ENCODE measurements at places on chromosomes 4 and X. TPM values are rescaled to one million over a fixed set of nuclear protein-coding genes. Genes with fewer than 3 reads are reported as not detected.

ZFP42 gene
- 0.12 TPM for total RNA-seq

HSFX3 gene
- total RNA-seq, result not detected

SLC7A11 gene
- 1.3 TPM for total RNA-seq

RBM46 gene
- 0.11 TPM for total RNA-seq

COL4A5 gene
- 228 TPM for total RNA-seq

DNA sequence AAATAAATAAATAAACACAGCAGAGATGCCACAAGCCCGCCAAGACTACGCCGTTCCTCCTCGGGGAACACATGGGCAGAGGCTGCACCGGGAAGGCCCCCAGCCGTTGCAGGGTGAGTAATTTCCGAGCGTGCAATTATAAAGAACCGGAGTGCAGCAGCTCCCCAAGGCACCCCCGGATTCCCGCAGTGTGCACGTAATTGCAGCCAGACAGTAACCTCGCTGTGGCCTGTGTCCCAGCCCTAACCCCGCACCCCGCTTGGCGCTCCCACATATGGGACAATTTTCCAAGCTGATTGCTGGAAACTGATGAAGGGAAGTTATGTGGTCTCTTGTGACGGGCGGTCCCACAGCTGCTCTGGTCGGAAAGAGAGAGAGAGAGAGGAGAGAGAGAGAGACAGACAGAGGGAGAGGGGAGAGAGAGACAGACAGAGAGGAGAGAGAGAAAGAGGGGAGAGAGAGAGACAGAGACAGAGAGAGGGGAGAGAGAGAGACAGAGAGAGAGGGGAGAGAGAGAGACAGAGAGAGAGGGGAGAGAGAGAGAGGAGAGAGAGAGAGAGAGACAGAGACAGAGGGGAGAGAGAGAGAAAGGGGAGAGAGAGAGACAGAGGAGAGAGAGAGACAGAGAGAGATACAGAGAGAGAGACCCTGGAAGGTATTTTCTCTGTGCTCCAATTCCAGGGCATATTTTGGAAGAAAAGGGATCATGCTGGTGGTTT is 275.4 kb downstream of the SHOX start:
- no peak overlapping the region for H3K27ac ChIP-seq
- H3K36me3 ChIP-seq, result no peaks in the 10 kb centered on the region
- H3K4me3 ChIP-seq, result no peak overlapping the region
- H3K4me1 ChIP-seq, result no peaks in the 10 kb centered on the region
- no peaks in the 10 kb centered on the region for H3K27me3 ChIP-seq

- H3K27ac ChIP-seq, result no peak overlapping the region
- no peaks in the 10 kb centered on the region for H3K36me3 ChIP-seq
- no peaks in the 10 kb centered on the region for H3K27me3 ChIP-seq
- H3K4me1 ChIP-seq, result no peaks in the 10 kb centered on the region
These were observed 50.4 kb downstream of the SHROOM3 start for GRCh38 chr4:76485450-76485849.

- no peaks in the 10 kb centered on the region for H3K4me1 ChIP-seq
- no peak overlapping the region for H3K27ac ChIP-seq
- DNase-seq, result no peak
- no peaks in the 10 kb centered on the region for H3K36me3 ChIP-seq
These were observed 92.5 kb upstream of the SLC34A2 start for GRCh38 chr4:25563071-25563564.

GRCh38 chr4:100190643-100191600 is 654 bp upstream of the DDIT4L start:
- H3K27me3 ChIP-seq, result no peaks in the 10 kb centered on the region
- peak overlapping the region; percentile 64 for H3K4me3 ChIP-seq
- H3K4me1 ChIP-seq, result peaks cover 12% of the 10 kb centered on the region
- H3K27ac ChIP-seq, result no peak overlapping the region

DNA sequence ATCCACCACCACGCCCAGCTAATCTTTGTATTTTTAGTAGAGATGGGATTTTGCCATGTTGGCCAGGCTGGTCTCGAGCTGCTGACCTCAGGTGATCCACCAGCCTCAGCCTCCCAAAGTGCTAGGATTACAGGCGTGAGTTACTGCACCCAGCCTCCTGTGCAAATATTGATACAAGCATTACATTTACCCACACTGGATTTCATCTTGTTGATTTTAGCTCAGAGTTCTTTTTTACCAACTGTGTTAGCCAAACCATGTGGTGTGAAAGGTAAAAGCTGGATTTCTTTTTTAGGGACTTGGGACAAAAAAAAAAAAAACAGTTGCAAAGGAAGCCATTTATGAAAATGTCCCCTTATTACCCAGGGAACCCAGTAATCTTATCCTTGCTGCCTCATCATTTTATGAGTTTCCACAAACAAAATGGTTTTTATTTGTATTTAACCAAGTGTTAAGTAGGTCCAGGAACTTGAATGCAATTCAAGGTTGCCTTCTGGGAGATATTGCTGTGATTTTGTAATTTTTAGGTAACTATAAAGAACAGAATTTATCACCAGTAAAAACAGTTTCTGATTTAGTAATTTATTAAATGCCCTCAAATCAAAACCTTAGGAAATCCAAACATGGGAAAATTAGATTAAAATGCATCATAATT is 202.5 kb downstream of the PALLD start:
- no peak overlapping the region for H3K4me3 ChIP-seq
- H3K4me1 ChIP-seq, result no peaks in the 10 kb centered on the region
- DNase-seq, result no peak
- no peak overlapping the region for H3K27ac ChIP-seq

- DNase-seq, result no peak
- peaks cover 13% of the 10 kb centered on the region for H3K4me1 ChIP-seq
- no peak overlapping the region for H3K4me3 ChIP-seq
These were observed 30.9 kb downstream of the MCUB start for GRCh38 chr4:109590905-109591304.

GRCh38 chr4:6929339-6929811 is 19.7 kb downstream of the TBC1D14 start:
- no peak overlapping the region for H3K4me3 ChIP-seq
- DNase-seq, result no peak
- peaks cover 18% of the 10 kb centered on the region for H3K4me1 ChIP-seq
- no peaks in the 10 kb centered on the region for H3K27me3 ChIP-seq
- H3K27ac ChIP-seq, result no peak overlapping the region

- H3K36me3 ChIP-seq, result no peaks in the 10 kb centered on the region
- peaks cover 31% of the 10 kb centered on the region for H3K4me1 ChIP-seq
- no peak overlapping the region for H3K4me3 ChIP-seq
- DNase-seq, result no peak
- H3K27ac ChIP-seq, result no peak overlapping the region
These were observed 18.7 kb upstream of the GPC3 start for GRCh38 chrX:134004084-134004483.

DNA sequence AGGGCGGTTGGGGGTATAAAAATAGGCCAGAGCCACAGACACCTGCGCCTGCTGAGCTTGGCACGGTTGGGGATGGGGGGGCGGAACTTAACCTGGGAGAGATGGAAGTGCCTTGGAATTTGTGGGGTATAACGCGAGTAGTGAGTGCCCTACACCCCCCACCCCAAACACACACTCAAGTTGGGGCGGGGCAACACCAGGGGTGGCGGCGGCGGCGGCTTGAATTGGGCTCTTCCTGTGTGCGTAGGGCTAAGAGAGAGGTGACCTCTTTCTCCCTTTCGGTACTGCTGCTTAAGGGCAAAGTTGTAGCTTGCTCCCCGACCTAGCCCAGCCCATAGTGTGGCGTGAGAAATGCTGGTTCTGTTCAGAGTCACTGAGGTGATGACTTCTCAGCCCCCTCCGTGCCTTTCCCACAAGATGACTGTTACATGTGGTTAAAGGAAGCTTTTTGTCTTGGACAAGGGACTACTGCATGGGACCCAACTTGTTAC is 839 bp downstream of the STK26 start:
- peaks cover 22% of the 10 kb centered on the region for H3K4me1 ChIP-seq
- H3K27ac ChIP-seq, result peak overlapping the region; percentile 90
- H3K27me3 ChIP-seq, result no peaks in the 10 kb centered on the region
- DNase-seq, result peak; percentile 68
- peak overlapping the region; percentile 80 for H3K4me3 ChIP-seq

GRCh38 chrX:150692831-150693724 is at the start of gene MTMR1:
Gene MTMR1, plus strand, starts transcription at chrX:150693396. Its CDS starts 135 bp downstream, at chrX:150693531.
- H3K4me1 ChIP-seq, result no peaks in the 10 kb centered on the region
- H3K4me3 ChIP-seq, result peak within 1 kb of the TSS; percentile 54
- peak; percentile 55 for DNase-seq
- no peaks in the 10 kb centered on the region for H3K27me3 ChIP-seq
- no peak within 1 kb of the TSS for H3K27ac ChIP-seq

- no peaks in the 10 kb centered on the region for H3K4me1 ChIP-seq
- H3K27ac ChIP-seq, result no peak overlapping the region
- H3K27me3 ChIP-seq, result no peaks in the 10 kb centered on the region
These were observed 33.6 kb downstream of the SETD7 start for GRCh38 chr4:139522457-139522856.

DNA sequence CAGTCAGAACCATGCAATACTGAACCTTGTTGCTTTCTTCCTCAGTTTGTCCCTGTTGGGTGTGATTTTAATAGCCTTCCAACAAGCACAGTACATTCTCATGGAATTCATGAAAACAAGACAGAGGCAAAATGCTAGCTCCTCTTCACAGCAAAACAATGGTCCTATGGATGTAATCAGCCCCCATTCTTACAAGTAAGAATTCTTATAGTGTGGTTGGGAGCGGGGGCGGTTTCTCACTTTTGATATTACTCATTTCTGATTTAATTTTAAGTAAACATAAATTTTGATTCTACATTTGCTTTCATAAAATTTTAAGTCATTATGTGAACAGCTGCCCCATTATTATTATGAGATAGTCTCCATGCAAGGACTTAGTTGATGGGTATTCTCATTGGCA is 80.8 kb upstream of the TLR2 start:
- no peak overlapping the region for H3K27ac ChIP-seq
- no peaks in the 10 kb centered on the region for H3K4me1 ChIP-seq
- H3K4me3 ChIP-seq, result no peak overlapping the region
- no peaks in the 10 kb centered on the region for H3K36me3 ChIP-seq
- DNase-seq, result no peak

GRCh38 chr4:38132107-38132673 is 172.0 kb downstream of the PTTG2 start:
- H3K4me3 ChIP-seq, result no peak overlapping the region
- peak overlapping the region; percentile 52 for H3K27ac ChIP-seq
- H3K27me3 ChIP-seq, result no peaks in the 10 kb centered on the region
- H3K4me1 ChIP-seq, result peaks cover 16% of the 10 kb centered on the region

- no peak overlapping the region for H3K27ac ChIP-seq
- H3K36me3 ChIP-seq, result no peaks in the 10 kb centered on the region
- no peak overlapping the region for H3K4me3 ChIP-seq
- H3K27me3 ChIP-seq, result no peaks in the 10 kb centered on the region
- no peaks in the 10 kb centered on the region for H3K4me1 ChIP-seq
- DNase-seq, result no peak
These were observed 99.6 kb downstream of the CFAP47 start for GRCh38 chrX:36019125-36019524.

DNA sequence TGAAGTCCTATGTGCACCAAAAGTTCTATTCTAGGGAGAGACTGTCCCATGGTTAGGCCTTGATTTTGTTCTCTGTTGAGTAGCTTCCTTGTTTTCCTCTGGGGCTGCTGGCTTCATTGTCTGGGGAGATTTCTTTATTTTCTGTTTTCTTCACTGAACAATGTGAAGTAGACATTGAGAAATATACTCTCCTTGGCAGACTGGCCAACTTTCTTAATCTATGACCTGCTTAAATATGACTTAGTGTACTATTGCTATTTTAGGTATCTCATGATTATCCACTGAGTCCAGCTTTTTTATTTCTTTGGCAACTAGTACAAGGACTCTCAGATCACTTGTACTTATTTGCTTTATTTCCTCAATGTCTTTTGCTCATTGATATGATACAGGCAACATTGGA is 1594.6 kb downstream of the ARAP2 start:
- H3K27ac ChIP-seq, result no peak overlapping the region
- no peaks in the 10 kb centered on the region for H3K27me3 ChIP-seq
- H3K4me1 ChIP-seq, result no peaks in the 10 kb centered on the region
- H3K36me3 ChIP-seq, result no peaks in the 10 kb centered on the region

GRCh38 chr4:125352521-125352920 is 37.8 kb downstream of the FAT4 start:
- peaks cover 3% of the 10 kb centered on the region for H3K4me1 ChIP-seq
- no peaks in the 10 kb centered on the region for H3K27me3 ChIP-seq
- H3K36me3 ChIP-seq, result no peaks in the 10 kb centered on the region
- DNase-seq, result no peak
- no peak overlapping the region for H3K27ac ChIP-seq

DNA sequence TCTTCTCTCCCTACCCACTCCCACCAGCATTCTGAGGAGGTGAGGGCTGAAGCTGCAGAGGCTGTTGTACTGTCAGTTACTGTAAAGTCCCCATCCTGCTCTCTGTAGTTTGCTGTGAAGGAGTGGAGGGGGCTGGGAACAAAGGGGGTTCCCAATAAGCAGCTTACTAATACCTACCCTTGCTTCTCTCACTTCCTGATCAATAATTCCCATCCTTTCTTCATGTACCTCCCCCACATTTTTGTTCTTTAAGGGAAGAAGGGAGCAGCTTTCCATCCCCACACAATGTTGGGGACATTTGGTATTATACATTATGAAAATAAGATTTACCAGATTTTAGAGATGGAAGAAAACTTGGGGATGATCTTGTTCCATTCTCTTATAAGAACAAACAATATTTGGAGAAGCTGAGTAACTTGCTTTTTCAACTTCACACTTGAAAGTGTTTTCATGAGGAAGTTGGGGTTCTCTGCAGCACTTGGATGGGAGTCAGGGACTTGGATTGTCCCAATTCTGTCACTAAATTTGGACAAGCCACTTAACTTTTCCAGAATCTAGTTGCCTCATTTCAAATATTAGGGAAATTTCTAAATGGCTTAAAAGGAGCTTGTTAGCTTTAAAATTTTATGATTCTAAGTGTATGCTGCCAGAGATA is 5.4 kb downstream of the TBC1D1 start:
- no peak overlapping the region for H3K4me3 ChIP-seq
- H3K36me3 ChIP-seq, result no peaks in the 10 kb centered on the region
- H3K4me1 ChIP-seq, result no peaks in the 10 kb centered on the region
- no peak for DNase-seq

- H3K27ac ChIP-seq, result no peak overlapping the region
- no peaks in the 10 kb centered on the region for H3K36me3 ChIP-seq
- H3K4me3 ChIP-seq, result no peak overlapping the region
- H3K27me3 ChIP-seq, result no peaks in the 10 kb centered on the region
- no peaks in the 10 kb centered on the region for H3K4me1 ChIP-seq
These were observed 377.1 kb upstream of the HS3ST1 start for GRCh38 chr4:11805842-11806241.

- peak; percentile 88 for DNase-seq
- no peaks in the 10 kb centered on the region for H3K4me1 ChIP-seq
These were observed at the start of gene ZCCHC18 for GRCh38 chrX:104112326-104112951. Gene ZCCHC18, plus strand, starts transcription at chrX:104112523. Its CDS starts 1,589 bp downstream, at chrX:104114112.

Data from cardiac muscle cell (in vitro differentiated cells and primary cell).